Adipocyte (in vitro differentiated cells): ENCODE measurements at places on chromosomes 16 and 17.

DNA sequence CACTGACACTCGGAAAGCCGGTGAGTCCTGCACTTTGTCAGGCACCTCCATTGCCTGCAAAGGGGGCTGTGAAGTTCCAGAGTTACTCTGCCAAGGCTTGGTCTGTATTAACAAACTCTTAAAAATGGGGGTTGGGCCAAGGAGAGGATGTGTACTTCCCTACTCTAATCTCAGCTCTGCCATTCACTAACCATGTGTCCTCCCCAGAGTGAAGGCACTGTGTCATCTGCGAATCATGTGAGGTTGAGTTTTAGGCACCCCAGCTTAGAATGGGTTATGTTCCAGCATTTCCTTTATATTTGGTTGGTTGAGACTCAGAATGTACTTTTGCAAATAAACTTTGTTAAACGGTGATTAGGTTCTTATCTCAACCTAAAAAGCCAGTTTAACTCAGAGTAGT is 24.9 kb downstream of the ERCC4 start:
- no peak for DNase-seq

DNA sequence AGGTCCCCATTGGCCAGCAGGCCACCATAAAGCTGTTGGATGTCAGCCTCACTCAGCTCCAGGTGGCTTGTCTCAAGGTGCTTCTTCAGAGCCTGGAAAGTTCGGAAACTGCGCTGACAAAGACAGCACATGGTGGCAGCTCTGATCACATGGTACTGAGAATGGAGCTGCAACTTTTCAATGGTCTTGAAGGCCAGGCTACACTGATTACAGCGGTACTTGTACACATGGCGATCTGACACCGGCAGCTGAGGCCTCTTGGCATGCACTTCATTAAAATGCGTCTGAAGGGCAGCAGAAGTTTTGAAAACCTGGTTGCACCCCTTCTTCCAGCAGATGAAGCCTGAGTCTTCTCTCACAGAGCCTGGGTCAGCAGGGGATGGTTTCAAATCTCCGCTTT is 249.7 kb downstream of the ZFHX3 start:
- no peak for DNase-seq

DNA sequence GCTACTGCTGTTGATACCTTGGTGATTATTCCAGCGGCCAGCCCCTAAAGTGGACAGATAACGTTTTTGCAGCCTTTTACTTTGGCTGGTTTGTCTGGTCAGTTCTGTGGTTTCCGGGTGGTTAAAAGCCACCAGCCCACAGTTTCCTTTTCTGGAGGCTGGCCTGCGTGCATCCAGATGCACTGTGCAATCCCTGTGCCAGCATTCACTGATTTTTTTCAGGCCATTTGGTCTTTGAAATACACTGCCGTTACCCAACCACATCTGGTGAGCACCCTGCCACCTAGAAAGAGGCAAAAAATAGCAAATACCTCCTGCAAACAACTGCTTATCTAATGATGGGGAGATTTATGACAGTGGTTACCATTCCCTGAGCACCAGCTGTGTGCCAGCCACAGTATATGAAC is 797 bp downstream of the NUDT7 start:
- peak; percentile 33 for DNase-seq

DNA sequence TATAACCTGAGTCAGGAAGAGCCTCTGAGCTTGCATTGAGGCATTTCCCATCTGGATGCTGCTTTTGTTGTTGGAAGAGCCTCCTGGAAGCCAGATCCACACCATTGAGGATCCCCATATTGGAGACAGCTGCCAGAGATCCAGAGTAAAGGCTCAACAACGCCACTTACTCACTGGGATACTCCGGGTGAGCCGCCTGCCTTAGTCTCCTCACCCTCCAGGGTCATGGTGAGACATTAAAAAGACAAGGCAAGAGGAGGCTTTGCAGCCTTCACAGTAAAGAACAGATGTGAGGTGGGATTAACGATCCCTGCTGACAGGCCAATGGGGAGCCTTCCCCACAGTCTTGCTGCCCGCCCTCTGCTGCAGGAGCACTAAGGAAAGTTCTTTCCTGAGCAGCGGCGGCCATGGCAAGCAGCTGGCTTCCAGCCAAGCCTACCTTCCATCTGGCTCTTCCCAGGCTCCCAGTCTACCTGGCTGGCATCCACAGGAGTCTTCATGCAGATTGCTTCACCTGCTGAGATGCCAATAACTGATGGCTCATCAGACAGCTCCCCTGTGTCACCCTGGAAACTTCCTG is 198.5 kb downstream of the CYLD start:
- DNase-seq, result no peak

DNA sequence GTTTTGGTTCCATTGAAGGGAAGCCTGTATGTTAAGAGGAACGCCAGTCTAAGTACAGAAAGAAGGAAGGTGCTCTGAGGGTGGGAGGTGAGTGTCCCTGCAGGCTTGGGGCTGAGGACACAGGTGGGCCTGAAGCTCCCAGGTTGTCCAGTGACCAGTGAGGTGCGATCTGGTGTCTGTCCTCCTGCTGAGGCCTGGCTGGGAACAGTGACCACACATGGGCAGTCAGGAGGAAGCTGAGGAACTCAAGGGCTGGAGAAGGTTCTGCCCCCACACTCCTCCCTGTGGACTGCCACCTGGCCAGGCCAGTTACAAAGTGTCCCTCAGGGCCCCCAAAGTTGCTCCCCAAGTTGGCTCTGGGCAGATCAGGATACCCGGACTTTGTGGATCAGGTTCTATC is 102.1 kb downstream of the N4BP1 start:
- DNase-seq, result no peak

GRCh38 chr16:81740169-81740568 is 38.9 kb upstream of the PLCG2 start:
- no peak for DNase-seq

- DNase-seq, result no peak
These were observed 41.3 kb downstream of the GP2 start for GRCh38 chr16:20285993-20286499.

DNA sequence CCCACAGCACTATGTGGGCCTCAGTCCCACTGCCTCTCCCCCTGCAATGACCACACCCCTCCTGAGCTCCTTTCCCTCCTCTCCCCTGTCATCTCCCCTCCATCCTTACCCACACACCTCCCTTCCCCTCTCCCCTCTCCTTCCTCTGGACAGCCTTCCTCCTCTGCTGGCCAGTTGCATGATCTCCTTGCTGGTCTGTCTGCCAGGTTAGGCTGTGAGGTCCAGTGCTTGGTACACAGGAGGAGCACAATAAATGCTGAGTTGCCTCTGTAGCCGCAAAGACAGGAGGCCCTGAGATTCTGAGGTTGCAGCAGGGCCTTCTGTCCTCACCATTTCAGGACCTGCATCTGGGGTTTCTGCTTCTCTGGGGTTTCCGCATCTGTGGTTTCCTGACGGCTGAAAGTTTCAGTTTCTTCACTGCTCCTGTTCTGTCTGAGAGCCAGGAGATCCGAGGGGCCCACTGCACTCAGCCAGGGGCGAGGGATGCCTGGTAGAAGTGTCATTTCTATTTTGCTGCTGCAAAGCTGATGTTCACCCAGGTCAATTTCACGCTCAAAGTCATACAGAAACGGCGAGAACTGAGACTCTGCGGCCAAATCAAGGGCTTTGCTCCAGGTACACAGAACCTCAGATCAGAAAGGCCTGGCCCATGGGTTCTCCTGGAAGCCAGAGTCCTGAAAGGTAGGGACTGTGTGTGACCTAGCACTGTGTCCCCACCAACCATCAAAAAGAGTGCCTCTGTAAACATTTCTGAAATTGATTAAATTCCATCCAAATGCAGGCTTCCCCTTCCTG is 4.6 kb upstream of the SLC12A3 start:
- peak; percentile 51 for DNase-seq

GRCh38 chr17:67557921-67558320 is 159.8 kb upstream of the NOL11 start:
- DNase-seq, result peak; percentile 30

- peak; percentile 34 for DNase-seq
These were observed 11.3 kb downstream of the FKBP10 start for GRCh38 chr17:41824086-41824485.

- no peak for DNase-seq
These were observed 79.1 kb downstream of the GPR139 start for GRCh38 chr16:19994466-19995170.

- no peak for DNase-seq
These were observed 19.3 kb downstream of the TSPOAP1 start for GRCh38 chr17:58308985-58309917.

GRCh38 chr16:85735946-85736345 is 14.9 kb downstream of the C16orf74 start:
- DNase-seq, result no peak
